ENCODE measurements at places on chromosomes 1 and 21. TPM values are rescaled to one million over a fixed set of nuclear protein-coding genes. Genes with fewer than 3 reads are reported as not detected.

DNA sequence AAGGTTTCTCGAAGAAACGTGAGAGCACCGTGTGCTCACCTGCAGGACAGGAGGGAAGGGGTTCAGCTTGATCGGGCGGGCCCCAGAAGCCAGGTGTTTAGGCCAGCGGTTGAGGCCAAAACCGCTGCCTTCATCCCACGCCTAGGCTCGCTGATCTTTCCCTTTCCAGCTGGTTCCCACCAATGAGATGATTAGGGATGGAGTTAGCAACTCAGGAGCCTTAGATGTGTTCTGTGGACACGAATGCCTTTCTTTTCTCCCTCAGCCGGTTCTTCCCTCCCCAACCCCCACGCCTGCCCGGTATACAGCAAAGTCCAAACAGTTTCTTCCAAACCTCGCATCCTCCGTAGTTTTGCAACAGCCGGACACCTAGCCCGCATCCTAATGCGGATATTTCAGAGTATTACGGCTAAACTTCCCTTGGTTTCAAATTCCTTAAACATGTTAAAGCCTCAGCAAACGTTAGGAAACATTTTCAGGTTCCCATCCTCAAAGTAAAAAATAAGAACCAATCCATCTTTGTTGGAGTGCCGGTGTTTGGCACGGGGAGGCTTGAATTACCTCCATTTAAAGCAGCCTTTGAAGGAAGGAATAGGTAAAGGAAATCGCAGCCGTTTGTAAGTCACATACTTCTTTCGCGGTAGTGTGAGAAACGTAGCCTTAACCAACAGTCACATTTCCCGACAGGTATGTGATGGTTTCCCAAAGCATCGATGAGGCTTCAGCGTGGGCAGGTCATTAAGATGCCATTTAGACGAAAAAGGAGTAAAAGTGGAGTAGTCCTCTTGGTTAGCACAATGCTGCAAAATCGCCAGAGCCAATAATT lies 1.1 kb downstream of the LRRC8C start:
- DNase-seq = no peak

The WDR64 gene
- not detected for total RNA-seq

The VWA5B1 gene
- total RNA-seq = 0.43 TPM

GRCh38 chr1:153587314-153587713 lies 21.7 kb upstream of the S100A2 start:
- no peak for DNase-seq

The MRPL37 gene
- 63.1 TPM for total RNA-seq

- no peak for DNase-seq
Observed at GRCh38 chr1:178693366-178693765, 31.7 kb upstream of the RALGPS2 start.

Measured in right atrium auricular region (tissue), 2 donors.